Sigmoid colon (tissue), 7 donors: ENCODE measurements at places on chromosomes 1 and 21. TPM values are rescaled to one million over a fixed set of nuclear protein-coding genes. Genes with fewer than 3 reads are reported as not detected.

GRCh38 chr1:7912743-7913557, 27.7 kb downstream of the TNFRSF9 start:
- H3K27ac ChIP-seq: no peak overlapping the region
- H3K36me3 ChIP-seq: no peaks in the 10 kb centered on the region
- H3K27me3 ChIP-seq: no peaks in the 10 kb centered on the region
- H3K4me1 ChIP-seq: no peaks in the 10 kb centered on the region
- DNase-seq: no peak
- H3K4me3 ChIP-seq: no peak overlapping the region

DNA sequence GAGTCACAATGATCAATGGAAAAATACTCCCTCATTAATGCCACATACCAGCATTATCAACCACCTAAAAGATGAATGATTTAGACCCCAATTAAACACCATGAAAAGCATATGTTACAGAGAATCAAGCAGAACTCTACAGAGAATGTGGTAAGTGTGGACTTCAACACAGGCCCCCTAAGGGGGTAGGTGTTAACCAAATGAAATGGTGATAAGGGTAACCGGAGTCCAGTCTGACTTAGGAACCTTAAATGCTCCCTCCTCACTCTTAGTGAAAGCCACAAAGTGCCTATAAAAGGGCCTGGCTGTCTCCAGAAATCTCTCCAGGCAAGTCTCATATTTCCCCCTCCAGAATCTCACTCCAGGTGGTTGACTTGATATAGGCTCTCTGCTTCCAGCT, 149.2 kb upstream of the FOXD3 start:
- DNase-seq: no peak
- H3K27me3 ChIP-seq: no peaks in the 10 kb centered on the region
- no peaks in the 10 kb centered on the region for H3K4me1 ChIP-seq
- H3K36me3 ChIP-seq: no peaks in the 10 kb centered on the region

- H3K4me3 ChIP-seq: no peak overlapping the region
- H3K36me3 ChIP-seq: no peaks in the 10 kb centered on the region
- no peak overlapping the region for H3K27ac ChIP-seq
- no peak for DNase-seq
- peaks cover 9% of the 10 kb centered on the region for H3K4me1 ChIP-seq
- no peaks in the 10 kb centered on the region for H3K27me3 ChIP-seq
These were observed 8.2 kb downstream of the IGSF9 start for GRCh38 chr1:159937054-159937750.

- no peak overlapping the region for H3K4me3 ChIP-seq
- H3K27me3 ChIP-seq: no peaks in the 10 kb centered on the region
- DNase-seq: peak; percentile 27
- H3K27ac ChIP-seq: no peak overlapping the region
- no peaks in the 10 kb centered on the region for H3K4me1 ChIP-seq
- H3K36me3 ChIP-seq: no peaks in the 10 kb centered on the region
These were observed 66.4 kb downstream of the PSMG1 start for GRCh38 chr21:39116761-39117439.

GRCh38 chr1:230026572-230026971, 40.5 kb upstream of the GALNT2 start:
- no peak overlapping the region for H3K4me3 ChIP-seq
- no peak for DNase-seq
- no peaks in the 10 kb centered on the region for H3K4me1 ChIP-seq
- H3K36me3 ChIP-seq: no peaks in the 10 kb centered on the region

GRCh38 chr1:210500831-210501230, 172.1 kb downstream of the HHAT start:
- no peaks in the 10 kb centered on the region for H3K36me3 ChIP-seq
- H3K4me1 ChIP-seq: no peaks in the 10 kb centered on the region
- no peak overlapping the region for H3K27ac ChIP-seq
- no peak for DNase-seq
- no peak overlapping the region for H3K4me3 ChIP-seq

- peaks cover 57% of the 10 kb centered on the region for H3K4me1 ChIP-seq
- no peak overlapping the region for H3K4me3 ChIP-seq
- peak overlapping the region; percentile 100 for H3K27ac ChIP-seq
- peak; percentile 67 for DNase-seq
- no peaks in the 10 kb centered on the region for H3K27me3 ChIP-seq
These were observed 4.1 kb upstream of the COL6A2 start for GRCh38 chr21:46093668-46094400.

DNA sequence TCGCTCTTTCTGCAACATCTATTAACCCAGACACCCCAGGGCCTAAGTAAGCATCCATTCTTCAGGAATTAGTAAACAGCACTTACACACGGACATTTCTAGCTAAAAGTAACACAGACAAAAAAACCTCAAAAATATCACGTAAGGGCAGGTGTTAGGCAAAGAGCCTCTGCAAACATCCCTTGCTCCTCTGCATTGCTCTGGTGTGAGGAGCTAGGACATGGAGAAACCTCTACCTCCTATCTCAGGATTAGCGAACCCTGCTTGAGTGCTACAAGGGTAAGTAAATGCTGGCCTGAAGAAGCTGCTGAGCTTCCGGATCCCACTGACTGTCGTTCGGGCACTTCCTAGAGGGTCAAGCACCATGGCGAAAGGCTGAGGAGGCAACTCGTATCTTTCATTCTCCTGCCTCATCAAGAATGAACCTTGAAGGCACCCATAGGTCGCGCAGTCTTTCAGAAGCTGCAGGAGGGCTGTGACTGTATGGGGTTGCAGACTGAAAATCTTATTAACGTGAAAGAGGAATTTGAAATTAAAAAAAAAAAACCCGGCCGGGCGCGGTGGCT, 2.1 kb downstream of the PTGER3 start:
- H3K27me3 ChIP-seq: peaks cover 3% of the 10 kb centered on the region
- no peak overlapping the region for H3K27ac ChIP-seq
- peak overlapping the region; percentile 31 for H3K4me3 ChIP-seq
- no peaks in the 10 kb centered on the region for H3K36me3 ChIP-seq

DNA sequence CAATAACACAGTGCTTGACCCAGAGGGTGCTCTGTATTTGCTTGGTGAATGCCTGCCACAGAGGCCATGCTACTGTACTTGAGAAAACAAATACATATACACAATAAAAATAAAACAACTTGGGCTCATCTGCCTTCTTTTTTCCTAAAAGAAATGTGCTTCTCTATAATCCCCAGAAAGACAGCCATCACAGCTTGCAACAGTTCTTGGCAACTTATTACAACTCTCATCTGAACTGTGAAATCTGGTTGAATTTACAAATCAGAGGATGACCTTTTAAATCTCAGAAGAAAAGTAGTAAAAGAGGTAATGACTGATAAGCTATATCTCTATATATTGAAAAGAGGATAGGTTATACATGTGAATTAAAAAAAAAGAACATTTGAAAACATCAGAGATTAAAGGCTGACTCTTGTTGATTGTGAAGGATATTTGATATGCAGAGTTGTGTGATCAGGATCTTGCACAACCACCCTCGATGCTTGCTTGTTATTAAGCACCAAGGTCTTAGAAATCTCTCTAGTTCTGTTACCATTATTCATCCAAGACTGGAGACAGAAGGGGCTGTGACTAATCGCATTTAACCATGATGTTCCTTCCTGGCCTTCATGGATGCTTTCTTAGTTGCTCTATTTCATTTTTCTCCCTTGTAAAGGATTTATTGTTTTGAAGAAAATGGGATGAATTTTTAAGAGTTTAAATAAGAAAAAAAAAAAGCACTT, 213.4 kb downstream of the APP start:
- H3K27ac ChIP-seq: no peak overlapping the region
- DNase-seq: no peak
- no peaks in the 10 kb centered on the region for H3K4me1 ChIP-seq
- H3K36me3 ChIP-seq: peaks cover 4% of the 10 kb centered on the region
- H3K27me3 ChIP-seq: no peaks in the 10 kb centered on the region

GRCh38 chr1:20496241-20496661, 10.2 kb upstream of the CAMK2N1 start:
- H3K27ac ChIP-seq: no peak overlapping the region
- H3K4me3 ChIP-seq: no peak overlapping the region
- peaks cover 8% of the 10 kb centered on the region for H3K4me1 ChIP-seq
- DNase-seq: no peak

- no peaks in the 10 kb centered on the region for H3K27me3 ChIP-seq
- no peak overlapping the region for H3K27ac ChIP-seq
- H3K4me1 ChIP-seq: peaks cover 33% of the 10 kb centered on the region
- no peaks in the 10 kb centered on the region for H3K36me3 ChIP-seq
- DNase-seq: peak; percentile 81
These were observed 107.1 kb downstream of the SPSB1 start for GRCh38 chr1:9399510-9400424.

GRCh38 chr1:54989968-54990810, 8.5 kb upstream of the BSND start:
- no peak for DNase-seq
- H3K4me1 ChIP-seq: peaks cover 21% of the 10 kb centered on the region
- no peak overlapping the region for H3K27ac ChIP-seq
- H3K27me3 ChIP-seq: peaks cover under 1% of the 10 kb centered on the region

DNA sequence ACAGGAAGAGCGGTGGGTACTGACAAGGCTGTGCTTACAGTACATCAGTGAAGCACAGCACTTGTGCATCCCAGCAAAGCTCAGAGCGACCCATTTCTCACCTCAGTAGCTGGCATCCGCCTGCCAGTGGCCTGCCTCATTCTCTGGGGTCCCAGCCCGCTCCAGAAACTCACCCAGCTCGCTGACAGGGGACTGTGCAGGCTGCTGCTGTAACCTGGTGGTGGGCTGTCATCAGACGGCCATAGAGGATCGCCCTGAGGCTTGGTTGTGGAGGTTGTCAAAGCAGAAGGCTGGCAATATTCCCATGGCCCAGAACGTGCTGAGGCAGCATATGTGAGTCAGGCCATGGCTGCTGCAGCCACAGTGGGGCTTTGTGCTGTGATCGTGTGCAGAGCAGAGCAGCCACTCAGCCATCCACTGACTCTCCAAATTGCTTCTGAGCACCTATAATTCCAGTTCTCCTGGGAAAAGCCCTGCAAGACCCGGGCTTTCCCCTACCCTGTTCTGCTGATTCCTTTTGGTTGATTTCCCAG, 13.6 kb upstream of the GPR137B start:
- no peaks in the 10 kb centered on the region for H3K36me3 ChIP-seq
- H3K4me1 ChIP-seq: no peaks in the 10 kb centered on the region
- H3K4me3 ChIP-seq: no peak overlapping the region
- no peak for DNase-seq

DNA sequence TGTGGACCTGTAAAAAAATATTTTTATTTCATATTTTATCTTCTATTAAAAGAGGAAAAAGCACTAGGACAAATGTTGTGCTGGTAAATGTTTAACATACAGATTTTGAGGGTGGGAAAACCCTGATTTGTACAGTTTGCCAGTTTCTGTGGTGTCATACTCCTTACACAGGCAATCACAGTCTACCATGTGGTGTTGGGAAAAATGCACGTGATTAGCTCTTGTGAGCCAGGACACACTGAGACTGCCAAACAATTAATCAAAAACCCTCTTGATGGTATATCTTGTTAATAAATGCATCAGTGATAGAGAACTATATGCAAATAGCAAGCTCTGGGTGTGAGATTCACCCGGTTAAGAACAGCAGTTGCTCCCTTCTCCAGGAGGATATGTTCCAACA, 136.5 kb upstream of the ZC3H11B start:
- H3K36me3 ChIP-seq: no peaks in the 10 kb centered on the region
- no peaks in the 10 kb centered on the region for H3K27me3 ChIP-seq
- no peak overlapping the region for H3K4me3 ChIP-seq
- no peaks in the 10 kb centered on the region for H3K4me1 ChIP-seq

The ADIPOR1 gene
- 69.2 TPM for total RNA-seq

The ICOSLG gene
- 0.27 TPM for total RNA-seq

The CRYBG2 gene
- total RNA-seq: not detected

The FHAD1 gene
- total RNA-seq: not detected

The COL9A2 gene
- total RNA-seq: 0.99 TPM

The KRTAP12-2 gene
- total RNA-seq: not detected
